ENCODE measurements at places on chromosomes 7 and 10.

- no peak for DNase-seq
Measured at GRCh38 chr10:99115703-99116102, 119.9 kb downstream of the HPSE2 start.

GRCh38 chr10:595473-595872, 94.0 kb downstream of the DIP2C start:
- DNase-seq, result no peak

- DNase-seq, result no peak
Measured at GRCh38 chr7:63789378-63790176, 209.1 kb upstream of the ZNF722 start.

GRCh38 chr7:22697876-22698606, 29.0 kb upstream of the IL6 start:
- no peak for DNase-seq

DNA sequence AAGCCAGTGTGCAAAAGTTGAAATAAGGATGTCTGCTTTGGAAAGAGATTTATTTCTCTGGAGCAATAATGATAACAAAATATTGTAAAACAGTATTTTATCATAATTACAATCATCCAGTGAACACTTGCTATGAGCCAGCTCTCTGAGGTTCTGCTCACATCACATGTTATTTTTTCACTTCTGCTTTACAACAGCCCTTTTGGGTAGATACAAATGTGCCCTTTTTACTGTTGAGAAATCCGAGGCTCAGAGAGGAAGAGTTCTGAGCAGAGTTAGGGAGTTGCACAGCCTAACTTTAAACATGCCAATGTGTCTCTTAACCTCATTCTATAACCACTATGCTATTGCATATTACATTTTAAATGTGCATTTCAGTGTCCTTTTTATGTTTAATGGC, 232.6 kb upstream of the CDC14C start:
- no peak for DNase-seq

DNA sequence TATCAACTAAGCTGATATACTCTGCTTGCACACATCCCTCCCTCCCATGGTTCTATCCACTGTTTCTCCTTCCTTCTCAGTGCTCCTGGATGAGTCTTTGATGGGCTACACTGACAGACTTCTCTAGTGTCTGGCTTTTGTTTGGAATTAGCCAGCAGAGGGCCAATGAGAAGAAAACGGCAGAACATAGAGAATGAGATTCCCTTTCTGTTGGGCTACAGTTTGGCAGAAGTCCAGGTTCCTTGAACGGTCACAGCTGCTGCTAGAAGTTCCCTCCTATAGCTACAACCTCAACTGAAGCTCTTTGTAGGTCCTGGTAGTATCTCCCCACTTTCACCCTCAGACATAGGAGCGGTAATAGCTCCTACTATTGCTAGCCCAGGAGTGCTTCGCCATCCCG, 251.1 kb upstream of the LRRN3 start:
- peak; percentile 66 for DNase-seq

GRCh38 chr7:129066290-129067131, 11.6 kb upstream of the TNPO3 start:
- DNase-seq, result peak; percentile 85

- peak; percentile 37 for DNase-seq
Measured at GRCh38 chr7:40822861-40823260, 688.1 kb downstream of the SUGCT start.

DNA sequence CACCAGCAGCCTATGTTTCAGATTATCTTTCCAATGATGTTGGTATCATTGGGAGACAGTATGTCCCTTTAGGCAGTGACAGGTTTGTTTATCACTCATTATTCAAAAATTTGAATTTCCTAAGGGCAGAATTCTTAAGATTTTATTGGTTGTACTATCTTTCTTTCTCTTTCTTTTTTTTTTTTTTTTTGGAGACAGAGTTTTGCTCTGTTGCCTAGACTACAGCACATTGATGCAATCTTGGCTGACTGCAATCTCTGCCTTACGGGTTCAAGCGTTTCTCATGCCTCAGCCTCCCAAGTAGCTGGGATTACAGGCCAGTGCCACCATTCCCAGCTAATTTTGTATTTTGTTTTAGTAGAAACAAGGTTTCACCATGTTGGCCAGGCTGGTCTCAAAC, 111.2 kb downstream of the PON1 start:
- no peak for DNase-seq

- DNase-seq, result peak; percentile 21
Measured at GRCh38 chr7:2099048-2099957, 133.4 kb downstream of the MAD1L1 start.

DNA sequence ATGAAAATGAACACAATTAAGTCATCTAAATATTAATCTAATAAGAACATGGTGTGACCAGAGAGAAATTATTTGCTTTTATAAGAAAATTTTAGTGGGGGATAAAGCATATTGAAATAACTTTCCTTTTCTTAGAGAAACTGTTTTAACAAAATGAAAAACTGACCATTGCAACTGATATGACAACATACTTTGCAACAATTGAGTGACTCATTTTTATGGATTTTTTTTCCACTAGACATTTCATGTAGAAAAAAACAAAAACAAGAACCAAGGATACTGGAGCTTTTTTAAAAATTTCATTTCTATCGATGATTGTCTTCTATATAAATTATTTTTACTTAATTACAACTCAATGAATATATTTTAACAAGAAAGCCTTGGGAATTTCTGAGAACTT, 90.0 kb downstream of the C1GALT1 start:
- peak; percentile 17 for DNase-seq

GRCh38 chr7:33743594-33743993, 161.7 kb upstream of the BMPER start:
- peak; percentile 82 for DNase-seq

- peak; percentile 33 for DNase-seq
Measured at GRCh38 chr7:30708983-30709382, 26.7 kb upstream of the CRHR2 start.

GRCh38 chr7:106239406-106239805, 45.4 kb downstream of the NAMPT start:
- DNase-seq, result no peak

DNA sequence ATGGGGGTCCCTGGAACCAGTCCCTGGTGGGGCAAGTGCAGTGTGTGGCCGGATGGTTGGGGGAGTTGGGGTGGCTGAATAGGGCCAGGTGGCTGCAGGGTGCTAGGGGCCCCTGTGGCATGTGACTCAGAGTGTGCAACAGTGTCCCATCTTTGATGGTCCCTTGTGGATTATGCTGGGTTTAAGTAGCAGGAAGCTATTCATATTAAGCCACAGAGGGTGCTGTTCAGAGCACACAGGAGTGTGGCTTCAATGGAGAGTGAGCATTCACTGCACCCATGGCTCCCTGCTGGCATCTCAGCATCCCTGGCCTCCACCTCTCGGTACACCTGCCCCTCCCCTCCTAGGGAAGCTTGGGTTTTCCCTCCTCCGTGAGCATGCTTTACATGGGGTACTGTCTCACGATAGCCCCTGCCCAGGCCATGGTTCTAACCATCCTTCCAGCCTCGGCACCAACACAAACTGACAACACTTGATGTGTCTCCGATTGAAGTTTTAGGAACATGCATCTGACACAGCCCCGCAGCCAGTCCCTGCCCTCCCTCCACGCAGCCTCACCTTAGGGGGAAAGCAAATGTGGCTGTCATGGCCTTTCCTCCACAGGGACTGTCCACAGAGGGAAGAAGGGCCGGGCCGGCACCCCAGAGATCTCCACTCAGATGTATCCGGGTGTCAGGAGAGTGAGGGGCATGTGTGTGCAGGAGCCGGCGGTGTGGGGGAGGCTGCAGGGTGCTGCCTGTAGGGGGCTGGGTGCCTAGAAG, 30.4 kb upstream of the PPIF start:
- peak; percentile 26 for DNase-seq

DNA sequence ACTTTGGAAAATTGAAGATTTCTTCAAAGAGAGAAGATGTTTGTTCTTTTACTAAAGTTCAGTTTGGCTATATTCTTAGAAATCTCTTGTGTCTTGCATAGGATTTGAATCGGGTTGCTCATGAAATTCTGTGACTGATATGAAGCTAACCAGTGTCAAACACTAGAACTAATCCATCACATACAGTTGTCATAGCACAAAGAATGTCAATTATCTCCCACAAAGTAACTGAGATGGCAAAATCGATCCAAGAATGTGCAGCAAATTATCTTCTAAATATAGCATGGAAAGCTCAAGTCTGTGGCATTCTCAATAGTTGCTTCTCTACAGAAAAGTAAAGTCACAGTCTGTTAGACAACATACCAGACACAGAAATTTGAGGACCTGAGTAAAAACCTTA, 768.1 kb upstream of the LRRN3 start:
- DNase-seq, result no peak

GRCh38 chr7:53518319-53518718, 482.9 kb downstream of the POM121L12 start:
- DNase-seq, result no peak

DNA sequence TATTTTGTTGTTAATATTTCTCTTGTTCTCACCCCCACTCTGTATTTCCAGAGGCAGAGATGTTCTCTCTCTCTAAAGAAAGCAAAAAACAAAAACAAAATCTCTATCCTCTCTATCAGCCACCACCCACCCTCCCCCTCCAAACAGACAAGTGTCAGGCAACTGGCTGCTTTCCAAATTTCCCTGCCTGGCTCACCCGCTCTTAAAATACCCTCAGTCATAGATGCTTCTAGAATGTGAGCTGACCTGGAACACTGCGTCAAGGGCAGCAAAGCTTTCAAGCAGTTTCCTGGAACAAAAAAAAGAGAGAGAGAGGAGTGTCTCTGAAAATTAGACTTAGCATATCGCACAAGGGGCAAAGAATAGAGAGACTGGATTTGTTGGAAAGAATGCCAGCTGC, 341.0 kb upstream of the ZMIZ1 start:
- DNase-seq, result no peak

DNA sequence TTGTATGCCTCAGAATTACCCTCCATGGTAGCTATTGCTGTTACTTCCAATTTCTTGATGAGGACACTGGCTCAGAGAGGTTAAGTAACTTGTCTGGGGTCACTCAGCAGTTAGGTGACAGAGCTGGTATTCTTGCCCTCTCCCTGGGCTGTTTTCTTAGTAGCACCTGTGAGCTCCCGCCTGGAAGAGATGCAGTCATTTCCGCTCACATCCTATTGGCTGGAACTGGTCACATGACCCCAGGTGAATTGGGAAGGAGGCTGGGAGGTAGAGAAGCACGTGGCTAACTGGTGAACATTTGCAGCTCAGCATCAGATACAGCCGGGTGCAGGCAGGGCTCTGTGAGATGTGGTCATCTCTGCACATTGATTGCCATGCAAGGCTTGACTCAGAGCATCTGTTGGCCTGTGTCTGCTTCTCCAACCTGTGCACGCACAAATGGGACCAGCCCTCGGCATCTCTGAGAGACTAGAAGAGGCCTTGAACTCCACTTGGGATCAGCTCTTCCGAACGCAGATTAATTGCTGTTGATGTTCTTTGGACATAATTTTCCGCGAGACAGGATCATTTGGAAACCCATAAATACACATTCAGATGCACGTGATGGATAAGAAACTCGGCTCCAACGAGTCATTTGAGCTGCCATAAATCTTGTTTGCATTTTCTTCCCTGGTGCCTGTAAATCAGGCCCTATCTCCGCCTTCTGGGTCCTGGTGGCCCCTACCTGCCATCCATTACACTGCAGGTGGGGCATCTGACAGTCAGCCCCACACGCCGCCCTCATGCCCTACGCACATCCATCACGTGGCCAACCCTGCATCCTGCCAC, 42.8 kb downstream of the MYL10 start:
- no peak for DNase-seq

DNA sequence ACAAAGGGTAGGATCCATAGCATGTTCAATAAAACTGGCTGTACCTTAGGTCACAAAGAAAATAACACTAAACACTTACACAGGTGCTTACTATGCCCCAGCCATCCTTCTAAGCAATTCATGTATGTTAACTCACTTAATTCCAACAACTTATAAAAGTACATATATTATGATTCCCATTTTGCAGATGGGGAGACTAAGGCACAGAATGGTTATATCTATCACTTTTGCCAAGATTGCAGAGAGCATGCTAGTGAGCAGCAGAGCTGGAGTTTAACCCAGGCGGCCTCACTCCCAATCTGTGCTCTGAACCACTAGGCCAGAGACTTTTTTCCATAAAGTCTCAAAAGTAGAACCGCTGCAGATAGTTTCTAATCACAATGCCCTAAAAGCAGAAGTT, 18.9 kb upstream of the UBN2 start:
- DNase-seq, result no peak

DNA sequence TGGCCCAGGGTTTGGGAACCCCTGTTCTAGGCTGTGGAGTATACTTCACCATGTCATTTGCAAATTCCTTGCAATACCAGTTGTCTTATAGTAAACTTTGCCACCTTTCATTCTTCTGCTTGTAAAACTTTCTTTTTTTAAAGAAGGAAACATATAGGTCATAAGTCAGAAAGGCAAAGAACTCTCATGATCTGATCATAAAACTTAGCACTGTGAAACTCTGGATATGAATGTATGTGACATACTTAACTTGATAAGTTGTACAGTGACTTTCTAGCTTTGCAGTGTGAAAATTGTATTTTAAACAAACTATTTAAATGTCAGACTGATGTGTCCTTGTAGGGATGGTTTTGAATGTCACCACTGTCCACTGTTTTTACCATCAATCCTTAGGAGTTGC, 31.0 kb upstream of the SAMD9L start:
- DNase-seq, result no peak

DNA sequence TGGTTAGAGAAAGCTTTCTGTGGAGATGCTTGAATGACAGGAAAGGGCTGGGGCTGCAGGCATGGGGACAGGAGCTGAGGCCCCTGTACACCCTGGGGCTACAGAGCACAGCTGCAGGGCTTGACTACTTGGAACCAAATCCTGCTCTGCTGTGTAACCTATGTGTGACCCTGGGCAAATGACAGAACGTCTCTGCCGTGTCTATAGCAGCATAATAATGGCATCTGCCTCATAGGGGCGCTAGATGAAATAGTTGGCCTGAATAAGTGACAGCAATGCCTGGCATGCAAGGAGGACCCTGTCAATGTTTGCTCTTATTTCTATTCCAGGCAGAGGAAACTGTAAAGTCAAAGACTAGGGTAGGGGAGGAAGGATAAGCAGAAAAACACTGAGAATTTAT, 254.0 kb downstream of the USP6NL start:
- no peak for DNase-seq

DNA sequence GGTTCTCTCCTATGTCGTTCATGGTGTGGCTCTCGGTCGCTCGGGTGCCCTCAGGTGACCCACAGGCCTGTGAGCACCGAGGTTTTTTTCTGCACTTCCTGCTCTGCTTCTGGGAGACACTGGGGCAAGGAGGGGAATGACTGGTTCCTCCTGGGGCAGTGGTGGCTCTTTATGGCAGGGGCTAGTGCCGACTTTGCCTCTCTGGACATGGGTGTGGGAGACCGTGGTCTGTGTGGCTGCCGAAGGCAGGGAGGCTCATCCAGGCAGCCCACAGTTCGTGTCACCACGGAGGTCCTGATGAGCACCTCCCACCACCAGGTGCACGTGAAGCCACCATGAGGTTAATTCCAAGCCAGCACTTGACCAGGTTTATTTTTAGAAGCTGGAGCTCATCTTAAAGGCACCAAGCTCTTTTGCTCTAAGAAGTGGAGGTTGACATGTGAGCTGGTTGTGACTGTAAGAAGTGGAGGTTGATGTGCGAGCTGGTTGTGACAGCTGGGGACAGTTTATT, 24.7 kb upstream of the DPYSL4 start:
- no peak for DNase-seq
